ENCODE measurements at places on chromosomes 1 and 21.

- no peak for DNase-seq
Observed at GRCh38 chr1:245512181-245512888, 357.6 kb downstream of the KIF26B start.

GRCh38 chr1:45793942-45794604, 9.3 kb upstream of the MAST2 start:
- peak; percentile 68 for DNase-seq

GRCh38 chr1:165011186-165011585, 345.3 kb downstream of the LMX1A start:
- no peak for DNase-seq

DNA sequence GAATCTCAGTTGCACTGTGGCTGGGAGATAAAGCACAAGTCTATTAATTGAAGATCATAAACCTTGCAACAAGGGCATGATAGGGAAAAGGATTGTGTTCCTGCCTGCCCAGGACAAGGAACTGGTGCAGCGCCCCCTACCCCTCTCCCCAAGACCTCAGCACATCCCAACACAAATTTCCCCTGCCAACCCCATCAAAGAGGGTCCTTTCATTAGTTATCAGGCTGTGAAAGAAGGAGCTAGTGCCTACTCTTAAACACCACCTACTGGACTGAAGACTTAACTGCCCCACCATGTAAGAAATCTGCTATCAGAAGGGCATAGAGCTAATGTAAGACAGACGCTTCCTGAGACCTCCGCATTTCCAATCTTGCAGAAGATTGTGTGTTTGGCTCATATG, 372.6 kb downstream of the AGBL4 start:
- no peak for DNase-seq

GRCh38 chr1:187514110-187514509, 685.4 kb downstream of the PLA2G4A start:
- DNase-seq: no peak

DNA sequence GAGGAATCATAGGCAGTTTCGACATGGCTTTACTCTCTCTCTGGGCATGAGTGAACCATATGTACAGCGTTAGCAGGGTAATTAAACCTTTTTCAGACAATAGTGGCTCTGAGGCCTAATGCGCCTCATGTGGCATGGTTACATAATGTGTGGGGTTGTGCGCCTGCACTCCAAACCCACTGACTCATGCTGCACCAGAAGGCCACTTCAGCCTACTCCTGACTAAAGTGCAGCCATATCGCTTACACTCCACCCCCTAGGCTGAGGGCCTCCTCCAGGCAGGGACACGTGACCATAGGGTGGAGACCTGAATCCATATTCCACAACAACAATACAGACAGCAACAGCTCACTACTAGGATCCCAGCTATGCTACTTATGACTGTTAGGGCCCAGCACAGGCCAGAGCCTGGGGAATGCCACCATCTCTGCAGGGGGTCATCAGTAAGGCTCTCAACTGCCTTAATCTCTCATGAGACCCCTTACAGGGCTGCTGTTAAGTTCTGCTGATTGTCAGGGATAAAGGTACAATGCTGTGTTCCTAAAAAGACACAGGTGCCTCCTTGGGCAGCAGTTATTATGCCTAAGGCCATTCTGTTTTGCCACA, 13.4 kb upstream of the ODF2L start:
- DNase-seq: no peak

GRCh38 chr1:197733324-197733723, 42.0 kb downstream of the DENND1B start:
- DNase-seq: no peak

GRCh38 chr1:73781251-73781650, 416.7 kb downstream of the LRRIQ3 start:
- no peak for DNase-seq

- no peak for DNase-seq
Observed at GRCh38 chr21:31917108-31917507, 44.3 kb downstream of the HUNK start.

GRCh38 chr1:20704390-20705202, 13.2 kb downstream of the KIF17 start:
- DNase-seq: no peak

- no peak for DNase-seq
Observed at GRCh38 chr1:58809325-58810010, 25.6 kb upstream of the JUN start.

GRCh38 chr1:199163267-199163666, 524.4 kb downstream of the PTPRC start:
- DNase-seq: no peak

DNA sequence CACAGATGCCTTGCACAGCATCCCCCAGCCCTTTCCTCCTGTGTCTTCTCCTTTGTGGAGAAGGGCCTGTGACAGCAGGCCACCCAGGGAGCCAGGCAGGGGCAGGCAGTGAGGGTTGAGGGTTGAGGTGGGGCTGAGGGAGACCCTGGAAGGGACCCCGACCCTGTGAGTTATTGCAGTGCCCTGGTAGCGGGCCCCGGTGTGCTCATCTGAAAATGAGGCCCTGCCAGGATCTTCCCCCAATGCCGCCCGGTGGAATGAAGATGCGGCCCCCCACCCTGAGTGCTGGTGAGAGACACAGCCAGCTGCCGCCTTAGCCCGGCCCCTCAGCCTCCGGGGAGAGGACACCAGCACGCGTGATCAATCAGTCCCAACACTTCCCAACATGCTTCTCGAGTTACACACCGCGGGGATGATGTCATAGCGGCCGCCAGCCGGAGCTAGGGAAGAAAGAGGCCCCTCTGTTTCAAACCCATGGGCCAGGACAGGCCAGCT, 36.2 kb upstream of the ACTRT2 start:
- DNase-seq: no peak

- DNase-seq: no peak
Observed at GRCh38 chr1:119279456-119280381, 88.9 kb upstream of the HAO2 start.

DNA sequence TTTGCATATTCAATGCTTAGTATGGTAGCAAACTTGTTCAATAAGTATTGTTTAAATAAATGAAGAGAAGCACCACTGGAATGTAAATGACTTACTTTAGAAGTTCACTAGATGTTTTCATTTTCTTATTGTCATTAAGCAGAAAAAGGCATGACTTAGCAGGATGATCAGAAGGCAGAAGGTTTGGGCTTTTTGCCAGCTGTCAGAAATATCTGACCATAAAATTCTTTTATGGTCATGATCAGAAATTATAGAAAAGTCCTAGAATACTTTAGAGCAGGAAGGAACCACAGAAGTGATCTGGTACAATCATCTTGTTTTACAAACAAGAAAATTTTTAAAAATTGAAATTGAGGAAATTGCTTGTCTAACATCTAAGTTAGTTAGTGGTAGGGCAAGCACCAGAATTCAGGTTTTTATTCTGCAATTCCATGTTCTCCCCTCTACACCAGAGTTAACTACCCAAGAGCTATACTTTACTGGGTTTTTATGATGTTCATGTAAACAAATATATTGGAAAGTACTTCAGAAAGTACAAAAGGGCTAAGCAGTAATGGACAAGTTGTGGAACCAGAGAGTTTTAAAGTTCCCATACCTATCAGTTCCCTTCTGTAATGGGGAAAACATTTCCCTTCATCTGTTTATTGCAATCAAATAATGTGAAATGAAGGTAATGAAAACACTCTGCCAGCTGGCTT, 10.1 kb downstream of the FMO5 start:
- DNase-seq: no peak

- no peak for DNase-seq
Observed at GRCh38 chr1:21072721-21073120, 104.0 kb downstream of the EIF4G3 start.

GRCh38 chr1:8813991-8814390, 3.4 kb downstream of the RERE start:
- DNase-seq: no peak

- no peak for DNase-seq
Observed at GRCh38 chr1:7582460-7582972, 188.6 kb upstream of the VAMP3 start.

GRCh38 chr1:210076620-210077019, 138.6 kb downstream of the SYT14 start:
- no peak for DNase-seq

DNA sequence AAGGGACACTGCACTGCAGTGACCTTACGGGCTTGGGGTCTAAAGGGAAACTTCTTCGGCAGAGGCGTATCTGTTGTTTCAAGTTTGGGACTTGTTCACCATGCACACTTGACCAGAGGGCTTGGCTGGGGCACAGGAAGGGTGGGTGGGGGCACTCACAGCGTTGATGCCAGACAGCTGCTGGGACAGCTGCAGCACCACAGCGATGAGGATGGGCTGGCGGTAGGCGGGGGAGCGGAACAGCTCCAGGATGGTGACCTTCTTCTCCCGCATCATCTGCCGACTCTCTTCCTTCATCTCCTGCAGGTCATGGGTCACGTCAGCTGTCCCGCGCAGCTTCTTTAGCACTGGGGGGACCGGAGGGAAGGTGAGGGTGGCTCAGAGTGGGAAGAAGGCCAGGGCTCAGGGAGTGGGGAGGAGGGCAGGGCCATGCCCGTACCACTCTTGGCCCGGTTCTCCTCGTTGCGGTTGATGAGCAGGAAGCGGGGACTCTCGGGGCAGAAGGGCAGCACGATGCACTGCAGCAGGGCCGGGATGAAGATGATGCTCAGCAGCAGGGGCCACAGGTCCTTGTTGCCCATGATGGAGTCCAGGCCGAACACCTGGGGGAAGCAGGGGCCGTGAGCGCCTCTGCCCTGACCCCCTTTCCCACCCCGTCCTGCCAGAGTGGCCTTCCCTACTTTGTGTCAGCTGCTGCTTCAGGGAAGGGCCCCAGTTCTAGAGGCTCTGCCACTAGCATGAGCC, 29.1 kb downstream of the SLC2A1 start:
- no peak for DNase-seq

DNA sequence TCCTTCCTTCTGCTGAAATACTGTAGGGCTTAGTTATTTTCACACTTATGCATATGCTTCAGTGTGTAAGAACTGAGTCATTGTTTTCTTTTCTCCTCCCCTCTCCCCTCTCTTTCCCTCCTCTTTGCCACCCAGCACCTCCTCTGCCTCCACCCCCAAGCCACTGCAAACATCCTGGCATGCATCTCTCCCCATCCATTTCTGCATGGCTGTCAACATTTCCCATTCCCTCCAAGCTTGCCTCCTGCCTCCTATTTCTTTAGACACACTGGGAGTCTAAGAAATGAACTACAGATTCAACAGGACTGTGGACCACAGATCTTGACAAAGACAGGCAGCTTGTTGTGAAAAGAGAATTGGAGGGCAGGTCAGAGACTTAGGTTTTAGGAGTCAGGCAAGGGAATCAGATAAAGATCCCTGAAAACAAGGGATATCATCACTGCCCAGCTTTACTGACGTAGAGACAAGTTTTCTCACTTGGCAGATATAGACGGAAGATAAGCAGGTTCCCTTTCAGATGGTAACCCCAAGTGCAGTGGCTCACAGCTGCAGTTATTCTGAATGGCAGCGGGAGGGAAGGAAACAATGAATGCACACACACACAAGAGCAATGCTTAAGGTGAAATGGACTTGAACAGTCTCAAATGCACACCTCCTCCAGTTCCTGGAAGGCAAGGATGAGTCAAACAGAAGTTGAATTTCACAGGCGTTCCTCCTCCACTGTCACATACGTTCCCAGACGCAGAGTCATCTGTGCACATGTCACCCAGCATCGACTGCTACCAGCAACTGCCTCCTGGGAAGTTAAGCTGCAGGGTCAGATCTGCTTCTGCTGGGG, 56.1 kb downstream of the HIVEP3 start:
- DNase-seq: no peak

- DNase-seq: no peak
Observed at GRCh38 chr1:100377590-100378361, 25.5 kb downstream of the CDC14A start.

- no peak for DNase-seq
Observed at GRCh38 chr1:2474933-2475371, 1.1 kb upstream of the PLCH2 start.

DNA sequence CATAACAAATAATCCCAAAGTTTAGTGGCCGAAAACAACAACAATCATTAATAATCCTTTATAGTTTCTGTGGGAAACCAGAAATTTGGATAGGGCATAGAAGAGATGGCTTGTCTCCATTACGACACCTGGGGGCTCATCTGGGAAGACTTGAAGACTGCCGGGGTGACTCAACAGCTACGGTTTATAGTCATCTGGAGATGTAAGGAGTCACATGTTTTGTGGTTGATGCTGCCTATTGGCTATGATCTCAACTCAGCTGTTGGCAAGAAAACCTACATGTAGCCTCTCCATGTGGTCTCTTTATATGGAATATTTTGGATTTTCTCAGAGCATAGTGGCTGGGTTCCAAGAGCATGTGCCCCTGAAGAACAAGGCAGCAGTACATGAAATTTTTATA, 29.3 kb upstream of the TSPAN2 start:
- no peak for DNase-seq

DNA sequence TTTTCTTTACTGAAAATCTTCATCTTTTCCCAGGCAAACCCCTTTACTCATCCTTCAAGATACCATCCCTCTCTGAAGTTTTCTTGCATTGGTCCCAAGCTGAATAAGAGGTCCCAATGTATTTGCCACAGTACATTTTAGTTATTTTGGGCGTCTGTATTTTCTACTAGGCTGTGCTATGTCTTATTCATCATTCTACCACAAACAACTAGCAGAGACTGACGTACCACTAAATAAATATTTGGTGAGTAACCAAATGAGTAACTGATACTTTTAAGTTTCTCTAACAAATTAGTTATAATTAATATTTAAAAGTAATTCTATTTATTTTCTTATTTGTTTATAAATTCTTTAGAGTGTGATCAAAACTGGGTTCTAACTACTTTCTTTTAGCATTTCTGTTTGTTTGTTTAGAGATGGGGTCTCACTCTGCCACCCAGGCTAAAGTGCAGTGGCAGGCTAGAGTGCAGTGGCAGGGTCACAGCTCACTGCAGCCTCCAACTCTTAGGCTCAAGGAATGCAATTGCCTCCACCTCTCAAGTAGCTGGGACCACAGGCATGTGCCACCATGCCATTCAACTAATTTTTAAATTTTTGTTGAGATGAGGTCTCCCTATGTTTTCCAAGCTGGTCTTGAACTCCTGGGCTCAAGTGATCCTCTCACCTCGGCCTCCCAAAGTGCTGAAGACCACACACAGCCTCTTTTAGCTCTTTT, 33.1 kb downstream of the NDC1 start:
- no peak for DNase-seq

GRCh38 chr1:47850451-47850850, 146.7 kb downstream of the TRABD2B start:
- no peak for DNase-seq

DNA sequence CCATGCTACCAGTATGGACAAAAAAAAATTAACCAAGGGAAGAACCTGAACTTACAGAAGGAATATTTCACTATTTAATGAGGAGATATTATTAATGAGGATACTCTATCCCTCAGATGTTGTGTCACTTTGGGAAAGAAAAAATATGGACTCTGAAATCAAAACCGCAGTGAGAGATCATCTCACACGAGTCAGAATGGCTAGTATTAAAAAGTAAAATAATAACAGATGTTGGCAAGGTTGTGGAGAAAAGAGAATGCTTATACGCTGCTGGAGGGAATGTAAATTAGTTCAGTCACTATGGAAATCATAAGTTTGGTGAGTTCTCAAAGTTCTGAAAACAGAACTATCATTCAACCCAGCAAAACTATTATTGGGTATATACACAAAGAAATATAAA, 30.9 kb downstream of the TNFSF4 start:
- DNase-seq: no peak

Measured in OCI-LY7 (cell line).